ENCODE measurements at places on chromosomes 1 and 21.
A peak's percentile ranks its signal among the peaks of the same experiment; 100 is the strongest.

DNA sequence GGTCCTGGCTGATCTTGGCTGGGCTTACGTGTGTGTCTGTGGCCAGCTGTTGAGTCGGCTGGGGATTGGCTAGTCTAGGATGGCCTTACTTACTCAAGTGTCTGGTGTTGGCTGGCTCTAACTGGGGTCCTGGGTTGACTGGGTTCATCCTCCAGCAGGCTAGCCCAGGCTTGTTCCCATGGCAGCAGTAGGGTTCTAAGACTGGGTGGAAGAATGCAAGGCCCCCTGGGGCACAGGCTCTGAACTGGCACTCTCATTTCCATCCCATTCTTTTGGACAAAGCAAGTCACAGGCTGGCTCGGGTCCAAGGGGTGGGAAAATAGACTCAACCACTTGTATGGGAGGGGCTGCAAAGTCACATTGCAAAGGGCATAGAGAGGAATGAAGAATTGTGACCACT lies 7.9 kb upstream of the OPRD1 start:
- DNase-seq: no peak

DNA sequence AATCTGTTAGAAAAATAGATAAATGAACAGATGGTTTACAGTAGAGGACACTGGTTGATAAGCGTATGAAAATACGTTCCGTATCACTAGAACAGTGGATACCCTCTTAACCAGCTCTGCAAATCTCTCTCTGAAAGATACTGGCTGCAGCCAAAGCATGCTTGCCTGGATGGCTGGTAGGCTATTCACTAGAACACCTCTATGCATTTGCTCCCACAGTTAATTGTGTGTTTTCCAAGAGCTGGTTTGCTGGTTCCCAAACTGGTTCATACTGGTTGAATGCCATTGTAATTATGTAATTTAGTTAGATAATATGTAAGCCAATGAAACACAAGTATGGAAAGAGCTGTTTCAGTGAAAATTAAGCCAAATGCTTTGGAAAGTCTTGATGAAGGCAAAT lies 126.6 kb downstream of the C1orf21 start:
- no peak for DNase-seq

DNA sequence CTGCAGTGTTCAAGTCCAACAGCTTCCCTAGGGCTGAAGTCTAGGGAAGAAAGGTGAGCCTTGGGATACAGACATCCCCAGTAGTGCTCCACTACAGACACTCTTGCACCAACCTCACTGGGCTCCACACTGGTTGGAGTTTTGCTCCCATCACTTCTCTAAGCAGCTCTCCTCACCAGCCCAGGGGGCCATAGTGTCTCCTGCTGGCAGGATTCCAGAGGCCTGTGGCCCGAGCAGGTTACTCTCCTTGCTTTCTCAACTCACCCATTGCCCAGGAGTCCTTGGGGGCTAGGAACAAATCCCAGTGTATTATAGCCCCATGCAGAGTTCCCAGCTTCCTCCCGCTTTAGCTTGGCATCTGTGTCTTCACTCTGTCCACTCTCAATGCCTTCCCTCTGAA lies 52.8 kb downstream of the IFI44 start:
- no peak for DNase-seq

- DNase-seq: no peak
Measured at GRCh38 chr1:16927256-16927655, 5.5 kb downstream of the CROCC start.

DNA sequence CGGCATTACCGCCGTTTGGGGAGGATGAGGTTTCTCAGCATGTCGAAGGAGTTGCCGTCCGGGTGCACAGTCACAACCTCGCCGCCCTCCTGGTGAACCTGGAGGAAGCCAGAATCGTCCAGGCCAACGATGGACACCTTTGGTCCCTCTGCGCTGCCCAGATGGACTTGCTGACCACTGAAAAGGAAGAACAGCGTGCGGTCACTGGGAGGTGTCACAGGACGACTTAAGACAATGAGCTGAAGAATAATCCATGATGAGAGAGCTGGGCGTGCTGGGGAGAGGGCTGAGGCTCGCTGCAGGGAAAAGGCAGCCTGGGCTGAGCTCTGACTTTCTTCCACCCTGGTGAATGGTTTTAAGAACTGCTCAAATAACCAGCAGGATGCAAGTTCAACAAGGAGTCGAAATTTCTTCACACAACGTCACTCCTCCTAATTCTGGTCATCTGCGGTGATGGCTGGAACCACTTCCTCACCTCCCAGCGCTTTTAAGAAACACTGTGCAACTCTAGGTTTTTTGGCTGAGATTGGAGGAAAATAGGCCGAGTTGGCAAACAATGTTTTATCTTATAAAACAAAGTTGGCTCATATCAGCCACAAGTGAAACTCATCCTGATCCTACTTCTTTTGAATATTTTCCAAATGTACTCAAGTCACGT lies 55.5 kb downstream of the SIM2 start:
- DNase-seq: no peak

DNA sequence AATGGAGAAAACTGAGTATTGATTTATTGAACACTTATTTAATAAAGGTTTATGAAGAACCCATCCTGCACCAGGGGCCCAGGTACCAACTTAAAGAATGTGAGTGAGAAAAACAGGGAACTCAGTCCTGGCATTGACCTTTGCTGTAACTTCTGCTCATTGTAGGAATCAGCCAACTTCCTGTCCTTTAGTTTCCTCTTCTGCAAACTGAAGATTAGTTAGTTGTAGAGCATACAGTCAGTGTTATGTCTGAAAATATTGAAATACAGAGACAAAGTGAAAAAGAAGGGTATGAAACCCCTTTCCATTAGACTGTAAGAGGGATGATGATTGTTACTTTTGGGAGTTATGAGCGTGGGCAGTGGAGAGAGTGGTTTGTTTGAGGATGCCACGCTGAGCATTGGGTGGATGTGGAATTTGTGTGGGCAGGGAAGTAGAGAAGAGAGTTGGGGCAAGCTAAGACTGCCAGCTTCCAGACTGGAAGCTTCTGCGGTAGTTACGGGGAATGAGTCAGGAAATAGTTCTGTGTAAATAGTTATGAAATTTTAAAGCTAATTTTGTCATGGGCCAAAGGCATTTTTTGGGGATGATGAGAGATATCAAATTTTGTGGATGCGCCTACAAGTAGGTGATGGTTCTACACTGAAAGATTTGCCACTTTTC lies 89.2 kb downstream of the GPR88 start:
- no peak for DNase-seq

DNA sequence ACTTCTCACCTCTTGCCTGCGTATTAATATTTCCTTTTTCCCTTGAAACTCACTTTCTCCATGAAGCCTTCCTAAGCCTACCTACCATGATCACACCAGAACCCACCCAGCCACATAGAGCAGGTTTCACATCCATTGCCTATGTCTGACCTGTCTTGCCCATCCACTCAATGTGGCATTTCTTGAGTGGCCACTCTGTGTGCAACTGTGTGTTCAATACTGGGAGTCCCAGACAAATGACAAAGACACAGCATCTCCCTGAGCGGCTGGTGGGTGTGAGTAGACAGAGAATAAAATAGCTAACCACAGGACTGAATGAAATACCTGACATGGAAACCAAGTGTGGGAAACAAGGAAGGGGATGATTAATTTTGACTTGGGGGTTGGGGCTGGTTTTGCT lies 3.1 kb downstream of the PTGFRN start:
- DNase-seq: no peak

- DNase-seq: no peak
Measured at GRCh38 chr1:159408862-159409400, 23.1 kb upstream of the OR10J4 start.

- DNase-seq: no peak
Measured at GRCh38 chr1:83889707-83890106, 109.2 kb downstream of the TTLL7 start.

GRCh38 chr1:44689447-44689765 lies 14.9 kb downstream of the ARMH1 start:
- DNase-seq: no peak

GRCh38 chr1:48499211-48499735 lies 27.3 kb upstream of the SPATA6 start:
- DNase-seq: no peak

DNA sequence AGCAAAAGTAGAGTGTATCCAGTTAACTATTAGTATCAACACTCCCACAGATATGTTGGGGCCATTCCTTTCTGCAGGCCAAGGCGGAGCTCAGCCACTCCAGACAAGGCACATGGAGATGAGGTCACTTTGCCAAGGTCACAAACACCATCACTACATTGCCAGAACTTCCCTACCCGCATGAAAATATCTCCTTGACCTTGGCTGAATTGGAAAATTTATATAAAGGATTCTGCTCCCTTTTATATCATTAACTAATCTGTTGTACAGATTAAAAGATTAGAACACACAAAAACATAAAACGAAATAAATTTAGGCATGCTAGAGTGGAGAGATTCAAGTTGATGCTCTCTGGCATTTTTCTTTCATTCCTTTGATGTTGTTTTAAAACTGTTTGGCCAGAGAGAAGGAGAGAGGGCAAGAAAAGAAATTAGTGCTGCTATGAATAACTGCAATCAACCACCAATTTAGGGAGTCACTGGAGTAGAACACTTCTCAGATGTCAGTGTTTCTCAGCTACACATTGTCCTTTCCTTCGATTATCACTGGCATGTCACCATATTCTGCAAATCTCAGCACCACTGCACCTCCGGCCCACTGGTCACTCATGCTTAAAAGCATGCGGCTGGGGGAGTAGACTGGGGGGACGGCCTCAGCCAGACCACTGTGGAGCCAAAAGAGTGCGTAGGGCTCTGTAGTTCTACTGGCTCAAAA lies 78.7 kb upstream of the ATP1B1 start:
- DNase-seq: no peak

DNA sequence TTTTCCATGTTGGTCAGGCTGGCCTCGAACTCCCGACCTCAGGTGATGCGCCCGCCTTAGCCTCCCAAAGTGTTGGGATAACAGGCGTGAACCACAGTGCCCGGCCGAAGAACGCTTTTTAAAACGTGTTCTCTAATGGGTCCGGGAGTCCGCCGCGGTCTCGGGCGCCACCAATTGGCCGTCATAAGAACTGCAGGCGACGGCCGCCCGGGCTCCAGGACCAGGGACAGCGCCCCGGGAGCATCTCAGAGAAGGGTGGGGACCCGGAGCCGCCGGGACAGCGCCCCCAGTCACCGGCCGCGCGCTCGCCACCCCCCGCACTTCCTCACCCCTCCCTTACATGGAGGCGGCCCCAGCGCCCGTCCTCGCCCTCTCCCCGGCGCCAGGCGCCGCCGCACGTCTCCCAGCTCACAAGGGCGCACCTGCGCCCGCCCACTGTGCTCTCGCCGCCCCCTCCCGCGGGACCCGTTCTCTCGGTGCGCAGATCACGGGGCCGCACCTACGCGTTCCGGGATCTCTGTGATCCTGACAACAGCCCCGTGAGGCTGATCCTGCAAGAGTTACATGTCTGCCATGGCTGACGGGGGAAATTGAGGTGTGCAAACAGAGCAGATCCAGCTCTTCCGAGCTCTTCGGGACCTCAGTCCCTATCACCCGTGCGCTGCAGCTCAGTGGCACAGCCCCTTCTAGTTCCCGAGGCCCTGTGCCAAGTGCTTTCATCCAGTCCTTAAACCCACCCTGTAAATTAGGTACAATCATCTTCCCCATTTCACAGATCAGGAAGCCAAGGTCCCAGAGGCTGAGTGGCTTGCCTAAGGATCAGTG lies 9.8 kb downstream of the RAP1GAP start:
- peak; percentile 61 for DNase-seq

GRCh38 chr1:184825571-184825970 lies 70.9 kb upstream of the EDEM3 start:
- no peak for DNase-seq

- DNase-seq: peak; percentile 71
Measured at GRCh38 chr1:171841050-171841910, at the start of gene DNM3. DNM3 (plus strand) TSS chr1:171841498; CDS start chr1:171841657, 159 bp downstream.

DNA sequence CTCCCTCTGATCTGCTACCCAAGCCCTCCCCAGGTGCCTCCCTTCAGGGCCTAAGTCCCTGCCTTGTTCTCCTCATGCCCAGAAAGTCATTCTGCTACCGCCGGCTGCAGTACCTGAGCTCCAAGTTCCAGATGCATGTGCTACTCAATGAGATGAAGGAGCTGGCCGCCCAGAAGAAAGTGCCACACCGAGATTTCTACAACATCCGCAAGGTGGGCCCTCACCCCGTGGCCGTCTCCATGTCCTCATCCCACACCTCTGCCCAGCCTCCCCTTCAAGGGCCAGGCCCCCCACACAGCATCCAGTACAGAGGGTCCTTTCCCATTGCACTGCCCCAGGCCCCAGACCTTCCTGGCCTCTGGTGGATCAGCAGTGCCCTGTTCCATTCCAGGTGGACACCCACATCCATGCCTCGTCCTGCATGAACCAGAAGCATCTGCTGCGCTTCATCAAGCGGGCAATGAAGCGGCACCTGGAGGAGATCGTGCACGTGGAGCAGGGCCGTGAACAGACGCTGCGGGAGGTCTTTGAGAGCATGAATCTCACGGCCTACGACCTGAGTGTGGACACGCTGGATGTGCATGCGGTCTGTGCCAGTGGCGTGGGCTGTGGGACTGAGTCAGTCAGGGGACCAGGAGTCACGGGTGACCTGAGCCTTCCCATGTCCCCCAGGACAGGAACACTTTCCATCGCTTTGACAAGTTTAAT lies 8.2 kb downstream of the AMPD2 start:
- DNase-seq: no peak

DNA sequence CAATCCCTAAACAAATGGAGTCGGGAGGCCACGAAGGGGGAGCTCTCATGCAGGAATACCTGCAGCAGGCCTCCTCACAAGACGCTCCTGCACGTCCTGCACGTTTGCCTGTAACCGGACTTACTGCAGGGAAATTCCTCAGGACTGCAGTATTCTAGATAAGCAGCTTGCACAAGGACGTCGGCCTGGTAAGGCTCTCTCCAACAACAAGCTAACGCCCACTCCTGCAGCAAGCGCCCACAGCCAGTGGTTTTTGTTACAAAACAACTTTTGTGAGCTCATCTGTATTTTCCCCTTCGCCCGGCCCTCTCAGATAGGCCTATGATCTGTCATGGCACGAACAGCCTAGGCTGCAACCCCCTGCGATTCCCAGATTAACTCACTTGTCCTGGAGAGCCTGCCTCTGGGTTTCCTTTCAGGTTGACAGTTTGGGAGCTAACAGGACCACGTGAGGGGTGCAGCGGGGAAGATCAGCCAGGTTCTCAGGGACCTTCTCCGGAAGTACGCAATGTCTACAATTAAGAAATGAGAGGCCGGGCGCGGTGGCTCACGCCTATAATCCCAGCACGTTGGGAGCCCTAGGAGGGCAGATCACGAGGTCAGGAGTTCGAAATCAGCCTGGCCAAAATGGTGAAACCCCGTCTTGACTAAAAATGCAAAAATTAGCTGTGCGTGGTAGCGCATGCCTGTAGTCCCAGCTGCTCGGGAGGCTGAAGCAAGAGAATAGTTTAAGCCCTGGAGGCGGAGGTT lies 921 bp upstream of the MIB2 start:
- no peak for DNase-seq

GRCh38 chr1:214213136-214213535 lies 67.8 kb upstream of the SMYD2 start:
- no peak for DNase-seq

All from activated T-cell treated with anti-CD3 and anti-CD28 coated beads for 1 hour (primary cell).